ENCODE measurements at places on chromosomes 1 and 21.

DNA sequence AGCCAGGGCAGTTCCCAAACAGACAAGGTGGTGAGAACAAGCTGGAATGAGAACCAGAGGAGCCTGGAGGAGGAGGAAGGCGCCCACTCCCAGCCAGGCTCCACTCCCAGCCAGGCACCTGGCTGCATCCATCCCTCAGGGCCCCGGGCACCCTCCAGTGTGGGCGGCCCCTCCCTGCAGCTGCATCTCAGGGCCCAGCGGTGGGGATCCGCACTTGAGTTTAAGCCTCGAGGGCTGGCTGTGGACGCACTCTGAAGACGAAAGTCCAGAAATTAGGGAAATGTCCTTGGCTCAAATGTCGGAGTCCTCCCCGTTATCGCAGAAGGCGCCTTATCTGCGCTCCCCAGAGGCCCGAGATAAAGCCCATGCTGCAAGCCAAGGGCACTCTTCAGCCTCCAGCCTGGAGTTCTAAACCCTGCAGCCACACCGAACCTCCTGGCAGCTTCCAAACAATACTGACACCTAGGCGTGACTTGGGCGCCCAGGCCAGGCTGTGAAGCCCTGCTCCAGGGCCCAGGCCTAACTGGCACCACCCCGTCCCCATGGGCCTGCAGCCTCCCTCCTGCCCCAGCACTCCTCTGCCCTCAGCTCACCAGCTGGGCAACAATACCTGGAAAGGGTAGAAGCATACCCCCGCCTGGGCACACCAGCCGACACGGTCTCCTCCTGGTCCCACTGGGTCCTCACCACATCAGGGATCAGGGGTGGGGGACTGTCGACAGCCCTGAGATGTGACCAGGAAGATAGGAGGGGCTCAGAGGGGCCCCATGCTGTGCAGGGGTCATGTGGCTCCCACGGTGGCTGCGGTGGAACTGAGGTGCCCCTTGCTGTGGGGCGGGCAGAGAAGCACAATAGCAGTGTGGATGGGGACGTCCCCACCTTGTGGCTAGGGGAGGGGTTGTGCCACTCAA lies 184.8 kb upstream of the VAMP3 start:
- no peak for DNase-seq

- DNase-seq = peak; percentile 29
These were observed 83.5 kb downstream of the SYF2 start for GRCh38 chr1:25148673-25149300.

DNA sequence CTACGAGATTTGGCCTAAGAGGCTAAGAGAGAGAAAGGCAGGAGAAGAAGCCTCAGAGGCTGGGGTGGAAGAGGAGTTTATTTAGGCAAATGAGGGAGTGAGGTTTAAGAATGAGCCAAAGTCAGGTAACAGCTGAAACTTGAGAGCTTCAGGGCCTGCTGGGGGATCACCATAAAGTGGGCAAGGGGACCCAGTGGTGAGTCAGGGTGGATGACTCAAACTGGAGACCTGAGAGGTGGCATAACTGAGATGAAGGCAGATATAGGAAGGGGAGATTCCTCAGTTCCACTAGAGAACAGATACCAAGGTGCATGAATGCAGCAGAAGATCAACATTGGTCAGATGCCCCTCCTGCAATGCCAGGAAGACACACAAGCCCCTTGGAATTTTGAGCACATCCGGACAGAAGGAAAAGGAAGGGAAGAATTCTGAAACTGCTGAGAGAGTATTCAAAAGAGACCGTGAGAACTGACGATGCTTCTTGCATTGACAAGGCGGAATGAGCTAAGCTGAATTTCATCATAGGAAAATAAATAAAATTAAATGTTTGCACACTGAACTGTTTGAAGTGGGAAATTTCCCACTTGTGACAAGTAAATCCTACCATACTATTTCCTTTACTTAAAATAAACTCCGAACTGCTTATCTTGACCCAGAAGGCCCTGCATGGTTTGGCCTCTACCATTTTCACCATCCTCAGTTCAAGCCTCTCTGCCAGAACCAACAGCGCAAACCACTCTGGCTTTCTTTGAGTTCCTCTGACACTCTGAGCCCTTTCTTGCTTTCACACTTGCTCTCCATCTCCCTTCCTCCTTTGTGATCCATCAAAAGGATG lies 94.1 kb downstream of the NMNAT2 start:
- no peak for DNase-seq

GRCh38 chr1:186059311-186059710 lies 315.7 kb downstream of the TPR start:
- no peak for DNase-seq

- DNase-seq = no peak
These were observed 12.4 kb upstream of the NBPF1 start for GRCh38 chr1:16625497-16626408.

GRCh38 chr1:239493811-239494414 lies 107.5 kb downstream of the CHRM3 start:
- no peak for DNase-seq

- no peak for DNase-seq
These were observed 46.6 kb downstream of the DISP3 start for GRCh38 chr1:11525516-11525915.

- no peak for DNase-seq
These were observed 33.2 kb downstream of the DDI2 start for GRCh38 chr1:15650433-15650832.

GRCh38 chr1:155396874-155397476 lies 76.3 kb downstream of the RUSC1 start:
- no peak for DNase-seq

- DNase-seq = no peak
These were observed 330.2 kb downstream of the S1PR1 start for GRCh38 chr1:101566883-101567538.

DNA sequence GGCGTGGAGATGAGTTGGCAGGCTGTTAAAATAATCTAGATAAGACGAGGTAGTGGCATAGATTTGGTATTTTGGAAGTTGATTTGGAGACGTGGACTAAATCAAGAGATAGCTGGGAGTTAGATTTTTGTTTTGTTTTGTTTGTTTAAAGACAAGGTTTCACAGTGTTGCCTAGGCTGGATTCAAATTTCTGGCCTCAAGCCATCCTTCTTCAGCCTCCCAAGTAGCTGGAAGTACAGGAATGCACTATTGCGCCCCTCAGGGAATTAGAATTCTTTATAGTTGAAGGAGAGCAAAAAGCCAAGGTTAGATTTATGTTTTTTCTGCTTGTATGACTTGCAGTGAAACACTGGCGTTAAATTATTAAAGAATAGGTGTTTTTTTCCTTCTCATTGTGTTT lies 22.3 kb upstream of the SNRPE start:
- DNase-seq = no peak

- DNase-seq = no peak
These were observed 97.1 kb downstream of the MACF1 start for GRCh38 chr1:39301606-39302005.

- no peak for DNase-seq
These were observed 18.1 kb upstream of the EPS8L3 start for GRCh38 chr1:109781806-109782205.

DNA sequence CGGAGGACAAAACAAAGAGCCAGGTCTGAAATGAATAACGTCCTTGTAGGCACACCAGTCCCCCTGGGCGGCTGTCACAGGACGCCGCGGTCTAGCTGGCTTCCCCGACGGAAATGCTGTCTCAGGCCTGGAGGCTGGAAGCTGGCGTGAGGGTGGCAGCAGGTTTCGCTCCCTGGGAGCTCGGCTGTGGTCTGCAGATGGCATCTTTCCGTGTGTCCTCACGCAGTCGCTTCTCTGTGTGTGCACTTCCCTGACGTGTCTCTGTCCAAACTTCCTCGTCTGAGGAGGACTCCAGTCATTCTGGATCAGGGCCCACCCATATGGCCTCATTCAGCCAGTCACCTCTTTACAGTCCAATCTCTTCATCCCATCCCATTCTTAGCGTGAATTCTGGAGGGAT lies 14.2 kb downstream of the TNFRSF14 start:
- no peak for DNase-seq

- DNase-seq = no peak
These were observed 55.0 kb downstream of the S1PR1 start for GRCh38 chr1:101291562-101292380.

DNA sequence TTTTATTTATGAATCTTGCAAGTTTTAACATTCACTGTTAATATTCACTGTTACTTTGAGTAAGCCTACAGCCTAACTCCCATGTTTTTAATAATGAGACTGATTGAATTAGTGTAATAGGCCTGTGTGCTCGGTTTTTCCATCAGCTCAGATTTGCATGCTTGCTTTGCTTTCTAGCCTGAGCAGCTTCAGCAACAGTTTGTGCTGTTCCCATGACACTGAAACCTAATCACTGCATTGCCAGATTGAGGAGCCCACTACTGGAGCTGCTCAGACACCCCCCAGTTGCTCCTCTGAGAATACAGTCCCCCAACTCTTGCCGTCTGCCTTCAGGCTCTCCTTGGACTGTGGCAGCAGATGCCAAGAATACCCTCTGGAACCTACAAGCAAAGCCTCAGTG lies 695.4 kb downstream of the BRINP3 start:
- no peak for DNase-seq

DNA sequence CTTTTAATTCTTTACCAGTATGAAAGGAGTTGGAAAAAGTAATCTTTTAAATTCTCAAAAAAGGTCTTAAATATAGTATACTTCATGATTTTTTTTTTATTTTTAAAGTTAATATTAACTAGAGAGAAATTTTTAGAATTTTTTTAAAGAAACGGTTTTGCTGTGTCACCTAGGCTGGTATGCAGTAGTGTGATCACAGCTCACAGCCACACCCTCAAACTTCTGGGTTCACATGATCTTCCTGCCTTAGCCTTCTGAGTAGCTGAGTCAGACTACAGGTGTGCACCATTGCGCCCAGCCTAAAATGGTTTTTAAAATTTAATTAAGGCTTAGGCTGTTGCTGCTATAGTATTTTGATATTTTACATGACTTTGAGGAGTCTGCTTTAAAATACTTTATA lies 52.4 kb downstream of the TLCD4 start:
- no peak for DNase-seq

DNA sequence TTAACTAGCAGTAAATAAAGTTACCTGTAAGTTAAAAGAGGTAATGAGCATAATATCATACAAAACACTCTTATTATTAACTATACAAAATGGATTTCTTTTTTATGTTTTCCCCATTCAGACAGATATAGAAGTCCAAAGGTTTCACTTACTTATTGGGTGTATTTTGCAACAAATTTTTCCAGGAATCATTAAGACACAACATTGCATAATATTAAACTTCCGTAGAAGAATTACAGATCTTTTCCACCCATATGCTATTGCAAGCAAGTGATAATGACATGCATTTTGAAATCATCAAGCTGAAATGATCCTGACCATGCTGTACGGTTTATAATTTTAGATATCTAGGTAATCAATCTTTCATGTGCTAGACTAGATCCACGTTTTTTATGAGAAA lies 957.0 kb downstream of the NCAM2 start:
- DNase-seq = no peak

DNA sequence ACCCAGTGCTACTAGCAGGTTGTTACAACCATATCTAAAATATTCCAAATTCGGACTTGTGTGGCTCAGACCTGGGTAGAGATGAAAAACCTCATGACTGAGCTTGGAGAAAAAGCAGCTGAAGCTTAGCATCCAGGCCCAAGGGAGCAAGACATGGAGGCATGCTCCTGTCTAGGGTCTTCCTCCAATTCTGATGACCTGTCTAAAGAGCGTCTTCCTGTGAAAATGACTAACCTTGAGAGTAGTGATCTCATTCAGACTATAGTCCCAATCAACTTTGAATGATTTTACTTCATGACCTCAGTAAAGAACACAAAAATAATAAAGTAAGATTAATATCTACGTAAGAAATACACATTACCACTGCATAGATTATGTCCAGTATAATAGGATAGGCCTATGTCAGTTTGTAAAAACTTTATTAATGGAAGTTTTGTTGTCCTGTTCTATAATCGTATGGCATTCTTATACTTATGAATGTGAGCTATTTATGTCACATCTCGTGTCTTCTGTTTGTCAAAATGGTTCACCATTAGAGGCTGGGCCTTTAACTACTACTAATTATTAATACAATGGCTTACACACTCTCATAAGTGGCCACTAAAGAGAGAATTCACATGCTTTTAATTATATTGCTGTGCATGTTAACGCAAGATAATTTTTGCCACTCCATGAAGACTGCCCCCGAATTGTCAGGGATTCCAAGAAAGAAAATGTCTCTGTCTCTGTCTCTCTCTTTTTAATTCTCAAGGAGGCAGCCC lies 201.3 kb downstream of the NCAM2 start:
- no peak for DNase-seq

GRCh38 chr21:31866077-31866511 lies 6.7 kb upstream of the HUNK start:
- DNase-seq = peak; percentile 64

GRCh38 chr1:76240316-76240715 lies 165.8 kb downstream of the ST6GALNAC3 start:
- no peak for DNase-seq

- no peak for DNase-seq
These were observed 32.6 kb downstream of the NMNAT2 start for GRCh38 chr1:183385340-183386144.

- DNase-seq = no peak
These were observed 10.8 kb downstream of the OSBPL9 start for GRCh38 chr1:51627672-51628071.

DNA sequence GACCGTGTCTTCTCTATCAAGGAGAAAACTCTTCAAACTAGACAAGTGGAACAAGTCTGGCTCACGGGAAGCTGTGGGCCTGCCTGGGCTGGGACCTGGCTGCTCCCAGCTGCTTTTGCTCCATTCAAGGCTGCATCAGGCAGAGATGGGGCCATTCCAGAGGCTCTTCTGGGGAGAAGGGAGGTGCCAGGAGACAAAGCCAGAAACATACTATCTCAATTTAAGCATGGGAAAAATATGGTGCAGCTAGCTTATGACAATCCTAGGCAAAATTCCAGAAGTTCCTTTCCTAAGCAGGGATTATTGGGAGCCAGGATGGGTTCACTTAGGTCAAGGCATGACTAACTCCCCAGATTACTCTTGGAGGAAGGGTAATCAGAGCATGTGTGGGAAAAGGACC lies 90.8 kb upstream of the SLC2A1 start:
- no peak for DNase-seq

DNA sequence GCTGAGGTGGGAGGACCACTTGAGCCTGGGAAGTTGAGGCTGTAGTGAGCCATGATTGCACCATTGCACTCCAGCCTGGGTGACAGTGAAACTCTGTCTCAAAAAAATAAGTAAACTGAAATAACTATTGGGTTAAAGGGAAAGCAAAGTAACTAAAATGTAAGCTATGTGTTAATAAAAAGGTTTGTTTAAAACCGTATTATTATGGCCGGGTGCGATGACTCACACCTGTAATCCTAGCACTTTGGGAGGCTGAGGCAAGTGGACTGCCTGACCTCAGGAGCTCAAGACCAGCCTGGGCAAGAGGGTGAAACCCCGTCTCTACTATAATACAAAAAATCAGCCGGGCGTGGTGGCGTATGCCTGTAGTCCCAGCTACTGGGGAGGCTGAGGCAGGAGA lies 27.0 kb downstream of the NVL start:
- DNase-seq = no peak

DNA sequence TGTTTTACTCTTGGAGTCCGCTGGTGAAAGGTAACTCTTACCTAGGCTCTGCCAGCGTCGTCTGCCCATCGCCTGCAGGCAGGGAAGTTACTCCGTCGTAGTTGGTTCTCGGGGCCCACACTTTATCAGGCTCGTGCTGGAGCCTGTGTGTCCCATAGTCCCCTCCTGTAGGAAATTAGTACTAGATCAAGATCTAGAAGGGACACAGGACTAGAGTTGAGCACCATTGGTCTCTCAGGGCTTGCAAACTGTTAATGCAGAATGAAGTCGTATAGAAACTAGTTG lies 940 bp downstream of the SRRM1 start:
- no peak for DNase-seq

All from CD8-positive, alpha-beta T cell (primary cell).